NCI-H1105 treated with DMSO at 0.1 percent for 48 hours (cell line): ENCODE measurements at places on chromosomes 2 and 18.

GRCh38 chr2:184814421-184814820, 216.1 kb downstream of the ZNF804A start:
- peak; percentile 20 for DNase-seq

- no peak for DNase-seq
Measured at GRCh38 chr2:227781841-227782240, 31.8 kb upstream of the CCL20 start.

- peak; percentile 71 for DNase-seq
Measured at GRCh38 chr2:233831011-233831721, 23.2 kb downstream of the HJURP start.

GRCh38 chr2:85713836-85714235, 19.7 kb downstream of the GNLY start:
- peak; percentile 52 for DNase-seq

- DNase-seq, result no peak
Measured at GRCh38 chr2:228253752-228254151, 72.3 kb upstream of the SPHKAP start.

GRCh38 chr2:27956888-27957287, 66.4 kb downstream of the BABAM2 start:
- no peak for DNase-seq

- no peak for DNase-seq
Measured at GRCh38 chr2:10490806-10491291, 42.7 kb upstream of the ODC1 start.

DNA sequence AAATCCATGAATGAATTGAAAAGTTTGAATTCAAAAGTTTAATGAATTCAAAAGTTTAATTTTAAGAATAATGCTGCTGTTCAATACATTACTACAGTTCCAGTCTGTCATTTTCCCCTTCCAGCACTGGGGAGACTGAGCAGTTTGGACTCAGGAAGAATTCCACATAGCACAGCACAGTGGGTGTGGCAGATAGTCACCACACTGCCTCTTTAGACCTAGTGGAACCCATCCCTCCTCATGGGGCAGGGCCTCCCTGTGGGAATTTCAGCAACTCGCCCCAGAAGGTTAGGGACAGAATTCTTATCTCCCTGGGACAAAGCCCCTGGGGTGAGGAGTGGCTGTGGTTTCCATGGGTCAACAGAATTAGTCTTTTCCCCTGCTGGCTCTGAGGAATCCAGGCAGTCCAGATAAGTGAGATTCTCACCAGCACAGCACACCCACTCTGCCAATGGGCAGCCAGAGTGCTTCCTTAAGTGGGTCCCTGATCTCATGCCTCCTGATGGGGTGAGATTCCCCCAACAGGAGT, 442.0 kb upstream of the SYT4 start:
- no peak for DNase-seq

DNA sequence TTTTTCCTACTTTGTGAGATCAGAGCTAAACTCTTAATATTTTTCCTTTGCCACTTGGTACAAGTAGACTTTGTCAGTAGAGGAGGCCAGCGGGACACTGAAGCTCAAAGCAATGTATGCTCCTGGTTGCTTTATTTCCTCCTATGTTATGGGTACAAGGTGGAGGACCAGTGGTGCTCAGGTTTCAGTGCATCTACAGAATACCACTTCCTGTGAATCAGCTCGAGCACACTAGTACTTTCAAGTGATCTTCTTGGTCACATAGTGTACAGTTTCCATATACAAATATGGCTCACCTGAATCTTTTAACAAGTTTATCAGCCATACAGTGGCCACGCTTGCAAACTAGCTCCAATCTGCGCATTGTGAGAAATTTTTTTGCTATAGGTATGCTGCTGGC, 1674.8 kb upstream of the TMEFF2 start:
- no peak for DNase-seq

- DNase-seq, result no peak
Measured at GRCh38 chr2:180553094-180553715, 427.2 kb upstream of the UBE2E3 start.

DNA sequence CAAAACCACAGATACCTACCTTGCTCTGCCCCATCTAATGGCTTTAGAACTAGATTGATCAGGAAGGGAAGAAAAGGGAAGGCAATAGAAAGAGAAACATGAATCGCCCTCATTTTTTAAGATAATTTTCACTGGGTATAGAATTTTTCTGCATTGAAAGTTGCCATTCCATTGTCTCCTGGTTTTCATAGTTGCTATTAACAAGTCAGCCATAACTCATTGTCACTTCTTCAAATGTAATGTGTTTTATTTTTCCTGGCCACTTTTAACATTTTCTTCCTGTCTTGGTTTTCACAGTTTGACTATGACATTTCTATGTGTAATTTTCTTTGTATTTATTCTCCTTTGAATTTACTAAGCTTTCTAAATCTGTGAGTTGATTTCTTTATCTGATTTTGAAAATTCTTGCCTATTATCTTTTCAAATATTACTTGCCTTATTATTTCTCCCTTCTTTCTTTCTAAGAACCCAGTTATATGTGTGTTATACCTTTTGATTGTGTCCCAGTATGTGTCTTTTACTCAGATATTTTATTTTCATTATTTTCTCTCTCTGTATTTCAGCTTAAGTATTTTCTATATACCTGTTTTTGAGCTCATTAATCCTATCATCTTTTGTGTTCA, 85.5 kb upstream of the GLI2 start:
- DNase-seq, result no peak

DNA sequence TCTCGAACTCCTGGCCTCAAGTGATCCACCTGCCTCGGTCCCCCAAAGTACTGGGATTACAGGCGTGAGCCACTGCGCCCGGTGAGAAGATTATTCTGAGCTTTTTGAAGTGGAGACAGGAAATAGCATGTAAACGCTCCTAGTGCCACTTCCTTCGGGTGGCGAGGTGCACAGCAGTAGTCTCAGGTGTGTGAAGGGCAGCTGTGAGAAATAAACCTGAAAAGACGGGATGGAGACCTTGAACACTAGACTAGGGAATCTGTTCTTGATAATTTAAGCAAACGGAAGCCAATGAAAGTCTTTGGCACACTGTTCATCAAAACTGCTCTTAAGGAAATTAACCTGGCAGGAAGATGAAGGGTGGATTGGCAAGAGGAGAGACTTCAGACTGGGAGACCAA, 439 bp upstream of the PLEKHH2 start:
- no peak for DNase-seq

GRCh38 chr2:238438856-238439849, 12.4 kb downstream of the ASB1 start:
- no peak for DNase-seq

- DNase-seq, result no peak
Measured at GRCh38 chr2:179580378-179581146, 280.9 kb downstream of the ZNF385B start.

DNA sequence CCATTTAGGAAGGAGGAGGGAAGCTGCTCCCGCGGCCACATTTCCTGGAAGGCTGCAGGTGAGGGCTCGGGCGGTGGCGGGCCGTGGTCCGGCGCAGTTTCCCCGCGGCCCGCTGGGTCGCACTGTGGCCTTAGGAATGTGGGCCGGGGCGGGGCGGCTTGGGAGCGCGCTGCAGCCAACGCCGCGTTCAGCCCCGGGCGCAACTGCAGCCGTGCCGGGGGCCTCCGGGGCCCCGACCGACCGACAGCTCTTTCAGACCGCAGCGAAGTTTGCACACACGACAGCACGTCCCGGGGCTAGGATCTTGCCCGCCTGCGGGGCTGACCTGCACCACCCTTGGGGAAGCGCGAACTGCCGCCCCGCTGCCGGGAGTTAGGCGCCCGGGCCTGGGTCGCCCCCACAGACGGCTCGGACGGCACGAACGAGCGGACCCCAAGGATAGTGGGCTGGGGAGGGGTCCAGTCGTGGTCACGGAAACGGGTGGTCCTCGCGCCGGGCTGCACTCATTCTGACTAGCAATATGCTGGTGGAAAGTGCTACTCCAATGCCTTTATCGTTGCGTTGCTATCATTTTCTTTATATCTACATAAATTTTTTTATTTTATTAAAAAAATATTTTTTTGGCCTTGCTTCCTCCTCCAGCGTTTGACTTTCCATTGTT, 69.9 kb upstream of the DLX2 start:
- DNase-seq, result peak; percentile 56

DNA sequence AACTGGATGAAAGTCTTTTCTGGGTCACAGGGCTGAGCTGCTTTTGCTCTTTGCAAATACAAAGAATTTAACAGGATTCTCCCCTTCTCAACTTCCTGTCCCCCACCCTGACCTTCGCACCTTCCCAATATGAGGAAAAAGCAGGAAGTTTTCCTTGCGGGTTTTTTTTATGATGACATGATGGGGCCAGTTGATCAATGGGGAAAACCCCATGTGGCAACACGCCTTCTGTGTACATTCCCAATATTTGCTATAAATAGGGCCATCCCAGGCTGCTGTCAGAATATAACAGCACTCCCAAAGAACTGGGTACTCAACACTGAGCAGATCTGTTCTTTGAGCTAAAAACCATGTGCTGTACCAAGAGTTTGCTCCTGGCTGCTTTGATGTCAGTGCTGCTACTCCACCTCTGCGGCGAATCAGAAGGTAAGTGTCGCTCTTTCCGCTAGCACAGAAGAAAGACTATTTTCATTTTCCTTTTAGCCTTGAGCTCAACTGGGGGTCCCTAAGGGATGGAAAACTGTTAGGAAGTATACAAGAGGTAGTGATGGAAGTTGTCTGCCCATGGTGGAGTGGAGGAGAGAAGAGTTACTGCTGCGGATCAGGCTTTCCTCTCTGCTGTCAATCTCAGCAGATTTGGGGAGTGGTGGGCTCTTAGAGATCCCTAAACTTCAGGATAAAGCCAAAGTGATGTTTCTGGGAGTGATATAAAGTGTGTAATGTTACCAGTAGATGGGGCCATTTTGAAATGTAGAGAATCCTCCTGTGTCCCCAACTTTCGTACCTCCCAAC, at the start of gene CCL20:
Gene CCL20, plus strand, starts transcription at position 281 of the 792 bp plus-strand sequence. Its CDS starts 70 bp downstream, at position 351.
- DNase-seq, result no peak

- DNase-seq, result no peak
Measured at GRCh38 chr2:101608408-101609310, 88.8 kb upstream of the MAP4K4 start.

- DNase-seq, result no peak
Measured at GRCh38 chr18:48199399-48199798, 209.8 kb downstream of the ZBTB7C start.

GRCh38 chr2:18540872-18541271, 19.6 kb downstream of the RDH14 start:
- DNase-seq, result no peak

DNA sequence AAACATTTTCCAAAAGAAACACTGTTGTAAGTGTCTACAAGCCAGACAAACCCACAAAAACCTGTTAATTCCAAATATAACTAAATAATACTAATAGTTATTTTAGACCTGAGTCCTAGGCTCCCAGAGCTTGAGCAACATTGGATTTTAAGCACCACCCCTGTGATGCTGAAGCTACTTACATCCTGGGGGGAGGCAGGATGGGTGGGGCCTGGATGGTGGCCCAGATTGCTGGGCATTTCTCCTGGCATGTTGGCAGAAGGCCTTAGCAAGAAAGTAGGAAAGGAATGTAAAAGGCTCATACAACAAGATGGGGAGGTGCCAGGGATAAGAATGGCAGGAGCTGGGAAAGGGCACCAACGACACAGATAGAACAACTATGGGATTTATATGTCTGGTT, 50.7 kb upstream of the OTX1 start:
- no peak for DNase-seq

GRCh38 chr2:39696838-39697237, 31.1 kb downstream of the TMEM178A start:
- DNase-seq, result peak; percentile 45

DNA sequence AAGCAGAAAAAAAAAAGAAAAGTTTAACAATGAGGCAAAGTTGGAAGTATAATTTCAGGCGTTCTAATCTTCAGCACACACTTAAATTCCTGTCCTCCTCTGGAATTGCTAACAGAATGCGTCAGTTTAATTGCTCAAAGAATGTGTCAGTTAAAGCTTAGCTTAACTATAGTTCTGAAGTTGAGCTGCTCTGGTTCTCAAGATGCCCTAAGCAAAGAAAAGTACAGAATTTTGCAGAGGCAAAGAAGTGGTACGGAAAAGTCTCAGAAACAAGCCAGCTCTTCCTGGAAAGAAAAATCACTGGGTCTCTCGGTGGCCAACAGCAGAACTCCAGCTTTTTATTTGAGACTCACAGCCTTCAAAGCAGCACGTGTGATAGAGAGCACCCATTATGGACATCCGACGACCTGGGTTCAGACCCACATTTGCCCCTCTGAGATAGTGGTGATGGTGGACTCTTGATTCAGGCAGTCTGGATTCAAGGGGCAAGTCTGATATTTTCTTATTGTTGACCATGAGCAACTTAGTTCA, 22.2 kb upstream of the MYO3B start:
- DNase-seq, result no peak

GRCh38 chr2:180890781-180891180, 89.6 kb upstream of the UBE2E3 start:
- no peak for DNase-seq

- no peak for DNase-seq
Measured at GRCh38 chr2:27954771-27955383, 64.3 kb downstream of the BABAM2 start.

DNA sequence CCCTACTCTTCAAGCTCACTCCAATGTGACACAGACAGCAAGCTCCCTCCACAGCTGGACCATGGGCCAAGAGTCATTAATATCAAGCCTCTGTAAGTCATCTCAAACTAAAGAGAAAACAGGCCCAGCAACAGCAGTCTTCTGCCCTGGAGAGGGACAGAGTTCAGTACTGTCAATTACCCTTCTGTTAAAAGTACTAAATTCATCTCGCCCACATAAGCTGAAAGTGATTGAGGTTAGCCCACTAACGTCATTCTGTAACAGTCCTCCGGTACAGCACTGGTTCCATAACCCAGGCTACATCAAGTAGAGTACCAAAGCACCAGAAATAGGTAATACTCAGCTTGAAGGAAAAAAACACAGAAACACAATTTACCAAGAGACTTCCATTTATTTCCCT, 25.9 kb downstream of the THADA start:
- no peak for DNase-seq

- DNase-seq, result no peak
Measured at GRCh38 chr2:65914244-65914786, 481.9 kb upstream of the SPRED2 start.

DNA sequence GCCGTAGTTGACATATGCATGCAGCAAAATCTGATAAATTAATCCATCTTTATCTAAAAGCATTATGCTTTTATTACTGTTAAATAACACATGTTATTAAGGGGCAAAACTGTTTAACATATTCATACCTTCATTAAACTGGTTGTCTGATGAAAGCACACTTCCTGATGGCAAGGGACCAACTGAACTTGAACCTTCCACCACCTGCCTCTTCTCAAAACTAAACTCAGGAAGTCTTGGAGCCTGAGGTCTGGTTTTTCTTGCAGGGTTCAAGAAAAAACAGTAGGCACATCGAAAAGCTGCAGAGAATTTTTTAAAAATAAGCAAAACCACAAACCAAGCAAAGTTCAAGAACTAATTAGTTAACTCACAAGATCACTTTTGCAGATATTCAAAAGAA, 64.9 kb downstream of the LNPK start:
- DNase-seq, result no peak
